ENCODE measurements at places on chromosomes 16 and 17.

DNA sequence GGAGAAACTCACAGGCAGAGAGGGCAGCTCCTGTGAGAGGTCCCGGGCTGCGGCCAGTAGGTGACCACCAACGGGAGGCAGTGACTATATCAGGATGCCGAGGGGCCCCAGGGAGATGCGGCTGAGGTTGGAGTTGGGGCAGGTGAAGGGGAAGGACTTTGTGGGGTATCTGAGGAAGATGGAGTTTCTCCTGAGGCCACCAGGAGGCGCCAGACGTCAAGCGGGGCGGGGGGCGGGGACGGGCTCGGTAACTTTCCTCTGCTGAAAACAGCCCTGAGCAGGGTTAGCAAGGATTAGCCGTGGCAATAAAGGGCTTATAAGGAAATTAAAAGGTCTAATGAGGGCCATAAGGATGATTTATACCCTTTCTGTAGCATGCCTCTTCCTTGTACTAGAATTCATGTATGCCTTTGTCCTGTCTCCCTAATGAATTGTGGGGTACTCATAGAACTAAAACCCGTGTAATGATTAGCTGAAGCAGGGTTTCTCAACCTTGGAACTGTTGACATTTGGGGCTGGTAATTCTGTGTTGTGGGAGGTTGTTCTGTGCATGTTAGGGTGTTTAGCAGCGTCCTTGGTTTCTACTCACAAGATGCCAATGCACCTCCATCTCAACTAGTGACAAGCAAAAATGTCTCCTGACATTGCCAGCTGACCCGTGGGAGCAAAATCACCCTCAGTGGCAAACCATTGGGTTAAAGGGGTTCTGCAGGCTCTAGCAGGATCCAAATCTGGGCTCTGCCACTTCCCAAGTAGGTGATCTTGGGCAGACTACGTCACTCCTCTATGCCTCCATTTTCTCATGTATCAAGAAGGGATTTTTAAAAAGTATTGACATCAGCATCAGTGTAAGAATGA lies 74.8 kb upstream of the GRIN2A start:
- DNase-seq = peak; percentile 34

DNA sequence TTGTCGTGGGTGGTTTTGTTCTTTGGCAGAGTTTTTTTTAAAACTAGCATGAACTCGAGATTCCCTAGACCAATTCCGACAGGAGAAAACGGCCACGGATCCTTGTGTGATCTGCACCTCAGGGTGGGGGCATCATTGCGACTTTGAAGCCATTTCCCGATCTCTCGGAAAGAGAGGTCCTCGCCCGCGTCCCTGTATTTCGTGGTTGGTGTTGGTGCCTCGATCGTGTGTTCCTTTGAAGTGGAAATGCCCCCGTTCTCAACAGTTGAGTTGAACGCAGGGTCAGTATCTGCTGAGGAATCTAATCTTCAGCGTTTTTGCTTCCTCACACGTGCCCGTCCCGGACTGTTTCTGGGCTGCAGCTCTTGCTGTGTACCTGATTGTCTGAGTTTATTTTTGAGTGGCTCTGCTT lies 1.1 kb downstream of the CRAMP1 start:
- DNase-seq = peak; percentile 7

- no peak for DNase-seq
Measured at GRCh38 chr16:70759666-70760065, 41.3 kb downstream of the VAC14 start.

DNA sequence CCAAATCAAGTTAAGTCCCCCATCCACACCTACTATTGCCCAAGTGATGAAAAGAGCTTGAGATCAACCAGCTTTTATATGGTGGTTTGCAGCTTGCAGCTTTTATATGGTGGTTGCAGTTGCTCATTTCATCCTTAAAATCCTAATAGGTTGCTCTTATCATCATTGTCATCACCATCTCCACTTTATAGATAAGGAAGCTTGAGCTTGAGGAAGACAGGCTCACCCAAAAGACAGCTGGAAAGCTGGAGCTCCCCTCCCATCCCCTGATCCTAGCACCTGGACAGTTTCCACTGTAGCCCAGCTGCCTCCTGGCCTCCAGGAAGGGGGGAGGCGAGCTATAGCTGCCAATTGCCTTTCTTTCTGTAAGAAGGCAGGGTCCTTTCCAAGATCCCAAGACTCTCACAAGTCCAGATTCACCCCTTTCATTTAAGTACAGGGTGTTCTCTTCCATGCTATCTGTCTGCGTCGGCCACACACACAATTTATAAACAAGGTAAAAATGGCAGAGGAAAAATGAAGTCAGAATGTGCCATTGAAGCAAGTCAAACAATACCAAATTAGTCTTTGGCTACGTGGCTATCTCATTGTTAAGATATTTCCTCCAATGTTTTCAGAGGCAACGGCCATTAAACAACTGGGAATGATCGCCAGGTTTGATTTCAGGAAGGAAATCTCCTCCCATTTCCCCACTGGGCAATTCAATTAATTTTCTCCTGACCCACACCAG lies 63.3 kb downstream of the PECAM1 start:
- no peak for DNase-seq

- DNase-seq = no peak
Measured at GRCh38 chr17:3966720-3967363, 2.6 kb upstream of the ATP2A3 start.

DNA sequence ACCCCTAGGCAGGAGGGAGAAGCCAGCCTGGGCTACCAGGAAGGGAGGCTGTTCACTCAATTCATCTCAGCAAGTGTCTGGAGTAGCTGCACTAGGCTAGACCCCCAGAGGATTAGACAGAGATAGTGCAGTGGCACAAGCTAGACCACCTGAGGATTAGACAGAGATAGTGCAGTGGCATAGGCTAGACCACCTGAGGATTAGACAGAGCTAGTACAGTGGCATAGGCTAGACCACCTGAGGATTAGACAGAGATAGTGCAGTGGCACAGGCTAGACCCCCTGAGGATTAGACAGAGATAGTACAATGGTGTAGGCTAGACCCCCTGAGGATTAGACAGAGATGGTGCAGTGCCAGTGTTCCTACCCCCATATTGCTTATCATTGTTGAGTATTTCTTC lies 74.1 kb upstream of the SDK2 start:
- no peak for DNase-seq

DNA sequence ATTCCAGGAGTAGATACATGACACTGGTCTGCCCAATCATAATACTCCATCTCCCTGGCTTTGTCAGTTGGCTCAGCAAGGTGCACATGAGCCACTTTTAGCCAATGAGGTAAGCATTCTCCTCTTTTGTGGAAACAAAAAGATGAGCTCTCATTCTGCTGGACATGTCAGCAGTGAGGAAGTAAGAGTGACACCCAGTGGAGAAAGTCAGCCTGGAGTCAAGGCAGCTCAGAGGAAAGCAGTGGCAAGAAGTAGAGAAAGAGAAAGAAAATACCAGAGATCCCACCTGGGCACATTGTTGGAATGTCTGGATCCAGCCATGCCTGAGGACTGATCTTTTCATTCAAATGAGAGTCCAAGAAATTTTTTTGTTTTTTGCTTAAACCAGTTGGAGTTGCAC lies 496.9 kb upstream of the C16orf82 start:
- no peak for DNase-seq

DNA sequence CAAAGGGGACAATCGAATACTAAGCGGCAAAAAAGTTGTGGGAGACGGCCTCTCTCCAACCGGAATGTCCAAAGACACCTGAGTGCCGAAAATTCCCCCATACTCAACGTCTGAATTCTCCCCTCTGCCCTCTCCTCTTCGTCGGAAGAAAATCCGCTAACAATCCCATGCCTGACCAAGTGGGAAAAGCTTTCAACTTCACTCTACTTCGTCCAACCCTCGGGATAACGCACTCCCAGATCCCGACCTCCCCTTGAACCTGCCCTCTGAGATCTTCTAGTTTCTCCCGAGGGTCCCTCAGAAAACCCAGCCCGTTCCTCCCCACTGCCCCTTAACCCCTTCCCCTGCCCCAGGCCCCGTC lies 961 bp downstream of the AMFR start:
- DNase-seq = no peak

- DNase-seq = no peak
Measured at GRCh38 chr16:51938861-51939260, 608.1 kb downstream of the TOX3 start.

- DNase-seq = no peak
Measured at GRCh38 chr17:68640242-68640989, 39.2 kb upstream of the FAM20A start.

- DNase-seq = no peak
Measured at GRCh38 chr16:66849549-66849948, 5.3 kb downstream of the CA7 start.

DNA sequence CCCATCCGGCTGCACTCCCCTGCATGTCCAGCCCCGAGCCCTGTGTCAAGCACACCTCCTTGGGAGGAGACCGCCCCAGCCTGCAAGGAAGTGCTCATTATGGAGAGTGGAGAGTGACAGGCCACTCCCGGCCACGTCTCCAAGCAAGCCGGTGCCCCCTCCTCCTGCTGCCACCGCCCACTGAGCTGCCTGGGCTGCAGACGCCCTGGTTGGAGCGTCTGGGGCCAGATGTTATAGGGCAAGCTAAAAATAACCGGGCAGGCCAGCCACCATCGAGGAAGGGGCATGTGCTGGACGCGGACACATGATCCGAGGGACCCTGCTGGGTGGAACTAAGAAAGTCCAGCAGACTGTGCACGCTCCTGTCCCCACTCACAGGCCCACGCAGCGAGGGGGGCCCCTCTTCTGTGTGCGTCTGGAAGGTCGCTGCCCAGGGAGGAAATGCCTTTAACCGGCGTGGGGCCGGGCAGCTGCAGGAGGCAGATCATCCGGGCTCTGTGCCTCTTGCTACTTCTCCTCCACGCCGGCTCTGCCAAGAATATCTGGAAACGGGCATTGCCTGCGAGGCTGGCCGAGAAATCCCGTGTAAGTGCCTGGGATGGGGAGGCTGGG lies at the start of gene WFDC1:
Gene WFDC1, plus strand, starts transcription at position 348 of the 612 bp plus-strand sequence. Its CDS starts 94 bp downstream, at position 442.
- no peak for DNase-seq

DNA sequence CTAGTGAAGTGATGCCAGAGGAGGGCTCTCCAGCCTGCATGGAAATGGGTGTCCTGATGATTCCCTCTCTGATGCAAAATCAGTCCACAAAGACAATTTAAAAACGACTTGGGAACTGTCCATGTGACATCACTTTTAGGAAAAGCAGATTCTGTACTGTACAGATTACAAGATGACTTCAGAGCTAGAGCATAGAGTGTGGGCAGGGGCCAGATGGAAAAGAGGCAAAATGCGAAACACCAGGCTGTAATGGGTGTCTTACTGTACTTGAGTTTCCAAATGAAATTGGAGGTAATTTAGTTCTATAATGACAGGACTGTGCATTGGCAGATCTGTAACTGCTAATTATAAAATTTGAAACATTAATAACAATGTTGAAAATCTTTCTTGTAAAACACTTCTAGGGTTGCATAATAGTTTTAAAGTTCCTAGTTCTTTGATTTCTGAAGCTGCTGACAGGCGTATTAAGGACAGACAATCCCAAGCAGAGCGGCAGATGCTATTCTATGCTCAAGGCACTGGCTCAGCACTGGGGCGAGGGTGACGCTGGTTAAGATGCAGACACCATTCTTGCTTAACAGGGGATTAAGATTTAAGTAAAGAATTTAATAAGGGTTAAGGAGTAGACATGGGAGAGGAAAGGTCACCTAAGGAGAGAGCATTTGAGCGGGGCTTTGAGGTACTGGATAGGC lies 29.6 kb downstream of the OGFOD1 start:
- DNase-seq = no peak

GRCh38 chr17:27069842-27070508 lies 223.9 kb upstream of the WSB1 start:
- DNase-seq = no peak

DNA sequence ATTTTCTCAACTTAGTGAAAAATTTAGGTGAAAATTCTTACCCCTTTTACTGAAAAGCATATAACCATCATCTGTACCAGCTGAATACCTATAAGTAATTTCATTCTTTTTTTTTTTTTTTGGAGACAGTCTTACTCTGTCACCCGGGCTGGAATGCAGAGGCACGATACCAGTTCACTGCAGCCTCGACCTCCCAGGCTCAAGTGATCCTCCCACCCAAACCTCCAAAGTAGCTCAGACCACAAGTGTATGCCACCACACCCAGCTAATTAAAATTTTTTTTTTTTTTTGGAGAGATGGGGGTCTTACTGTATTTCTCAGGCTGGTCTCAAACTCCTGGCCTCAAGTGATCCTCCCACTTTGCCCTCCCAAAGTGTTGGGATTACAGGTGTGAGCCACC lies 33.8 kb downstream of the TUBD1 start:
- DNase-seq = no peak

DNA sequence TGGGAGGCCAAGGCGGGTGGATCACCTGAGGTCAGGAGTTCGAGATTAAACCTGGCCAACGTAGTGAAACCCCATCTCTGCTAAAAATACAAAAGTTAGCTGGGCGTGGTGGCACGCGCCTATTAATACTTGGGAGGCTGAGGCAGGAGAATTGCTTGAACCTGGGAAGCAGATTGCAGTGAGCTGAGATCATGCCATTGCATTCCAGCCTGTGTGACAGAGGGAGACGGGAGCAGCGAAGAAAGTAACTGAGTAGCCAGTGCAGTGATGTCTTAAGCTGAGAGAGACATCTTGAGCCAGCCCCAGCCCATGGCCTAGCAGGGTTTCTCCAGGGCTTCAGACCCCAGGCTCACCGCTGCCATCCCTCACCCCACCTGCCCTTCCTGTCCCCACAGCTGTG lies 9.8 kb upstream of the SMIM5 start:
- DNase-seq = no peak

DNA sequence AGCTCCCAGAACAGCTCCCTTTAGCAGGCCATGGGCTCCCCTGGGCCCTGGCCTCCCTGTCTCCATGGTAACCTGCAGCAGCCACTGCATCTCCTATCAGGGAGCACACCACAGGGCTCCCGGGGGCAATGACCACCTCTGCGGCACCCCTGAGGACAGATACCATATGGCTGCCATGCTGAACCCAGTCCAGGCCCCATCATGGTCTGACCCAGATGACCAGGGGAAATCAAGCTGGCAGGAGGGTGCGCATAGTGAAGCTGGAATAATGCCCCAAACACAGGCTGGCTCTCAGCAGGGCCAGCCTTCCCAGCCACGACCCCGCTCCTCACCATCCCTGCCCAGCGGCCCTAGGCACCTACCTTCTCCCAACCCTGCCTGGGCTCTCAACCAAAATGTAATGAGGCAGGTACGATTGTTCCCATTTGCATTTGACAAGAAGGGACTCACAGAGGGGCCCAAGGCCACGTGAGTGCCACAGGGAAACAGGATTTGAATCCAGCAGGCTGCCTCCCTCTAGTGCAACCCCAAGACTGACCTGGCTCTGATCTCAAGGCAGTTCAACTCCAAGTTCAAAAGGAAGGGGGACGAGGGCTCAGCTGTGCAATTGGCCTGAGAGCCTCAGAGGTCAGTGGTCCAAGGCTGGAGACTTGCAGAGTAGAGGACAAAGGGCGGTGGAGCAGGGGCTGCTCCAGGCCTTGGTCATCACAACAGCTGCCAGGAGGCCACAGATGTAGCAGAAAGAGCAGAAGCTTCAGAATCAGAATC lies 2.4 kb downstream of the RUNDC3A start:
- no peak for DNase-seq

- DNase-seq = no peak
Measured at GRCh38 chr16:82046941-82047340, 11.9 kb downstream of the HSD17B2 start.

Measured in CD4-positive, alpha-beta T cell treated with Interleukin-4 for 1 hour (primary cell).